Stimulated activated CD4-positive, alpha-beta T cell treated with anti-CD3 and anti-CD28 coated beads, Interleukin-12 subunit alpha, Interleukin-12 subunit beta, amount 100 ng/mL, for 24 hours (primary cell): ENCODE measurements at places on chromosomes 5 and 9.

DNA sequence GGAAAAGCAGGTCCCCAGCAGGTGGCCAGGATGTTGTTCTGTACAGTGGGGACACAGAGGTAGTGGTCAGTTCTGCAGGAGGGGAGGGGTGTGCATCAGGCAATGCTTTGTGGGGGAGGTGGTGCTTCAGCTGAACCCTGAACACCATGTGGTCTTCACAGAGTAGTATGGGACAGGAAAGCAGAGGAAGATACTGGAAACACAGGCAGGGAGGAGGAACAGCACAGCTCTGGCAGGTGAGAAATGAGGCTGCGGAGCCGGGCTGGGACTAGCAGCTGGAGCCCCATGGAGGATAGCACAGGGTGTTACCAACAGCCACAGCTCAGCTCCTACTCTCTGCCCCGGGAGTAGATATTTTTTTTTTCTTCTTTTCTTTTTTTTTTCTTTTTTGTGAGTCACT is 161.5 kb downstream of the ENTREP1 start:
- no peak for DNase-seq

DNA sequence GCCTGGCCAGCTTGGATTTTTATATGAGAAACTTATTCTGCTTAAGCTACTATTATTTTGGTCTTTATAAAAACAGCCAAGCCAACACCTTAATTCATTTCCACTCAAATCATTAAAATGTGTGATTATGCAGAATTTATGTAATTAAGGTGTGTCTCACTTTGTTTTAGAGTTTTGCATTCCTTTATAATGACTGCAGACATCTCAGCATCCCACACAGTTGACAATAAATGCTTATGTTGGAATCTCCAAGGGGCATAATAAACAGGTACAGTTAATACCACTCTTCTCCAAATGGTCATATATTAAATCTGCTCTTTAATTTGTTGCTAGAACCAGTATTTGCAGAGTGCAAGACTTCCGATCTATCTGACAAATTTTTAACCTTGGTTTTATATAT is 34.3 kb downstream of the ARL15 start:
- DNase-seq = no peak

GRCh38 chr9:91818647-91819403 is 131.2 kb downstream of the ROR2 start:
- no peak for DNase-seq

DNA sequence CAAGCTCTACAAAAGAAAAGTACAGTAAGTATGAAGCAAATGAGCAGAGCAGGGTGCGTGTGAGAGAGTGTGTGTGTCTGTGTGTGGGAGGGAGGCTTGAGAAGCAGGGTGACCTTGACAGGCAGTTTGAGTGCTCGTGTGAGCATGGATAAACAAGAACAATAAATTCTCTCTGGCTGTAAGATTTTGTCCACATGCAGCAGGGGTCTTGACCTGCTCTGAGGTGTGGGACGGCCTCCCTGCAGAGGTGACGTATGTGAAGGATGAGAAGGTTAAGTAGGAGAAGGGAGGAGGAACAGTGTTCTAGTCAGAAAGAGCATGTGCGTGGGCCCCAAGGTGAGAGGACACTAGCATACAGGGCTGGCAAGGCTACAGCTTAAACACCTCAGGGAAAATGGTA is 49.0 kb downstream of the SPTLC1 start:
- DNase-seq = no peak

DNA sequence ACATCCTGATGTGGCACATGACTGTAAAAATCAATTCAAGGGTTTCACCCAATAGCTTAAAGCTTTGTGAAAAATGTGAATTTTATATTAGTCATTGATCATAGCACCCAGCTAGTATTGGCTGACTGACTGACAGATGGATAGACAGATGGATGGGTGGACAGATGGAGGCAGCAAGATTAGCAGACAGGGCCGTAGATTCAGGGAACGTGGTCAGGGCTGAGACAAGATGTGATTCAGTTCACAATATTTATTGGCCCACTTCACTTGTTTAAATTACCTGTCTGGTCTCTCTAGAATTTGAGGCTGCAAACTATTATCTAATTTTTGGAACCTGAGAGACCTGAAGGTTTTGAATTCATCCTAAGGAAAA is 12.0 kb upstream of the PCSK5 start:
- no peak for DNase-seq

DNA sequence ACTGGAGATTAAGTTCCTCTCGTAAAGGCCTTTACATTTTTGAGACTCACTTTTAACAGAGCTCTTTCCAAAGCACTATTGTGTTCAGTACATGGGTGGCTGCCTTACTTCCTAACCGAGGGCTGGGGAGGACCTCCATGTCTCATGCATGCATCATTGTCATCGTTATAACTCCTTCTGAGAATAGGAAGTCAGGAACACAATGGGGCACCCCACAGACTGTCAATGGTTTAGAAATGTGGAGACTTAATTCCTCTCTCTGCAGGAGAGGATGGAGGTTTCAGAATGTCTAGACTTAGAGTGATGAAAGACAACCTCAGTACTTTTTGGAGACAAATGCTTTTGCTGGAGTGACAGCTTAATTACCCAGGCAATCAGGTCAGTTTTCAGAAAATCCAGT is 83.9 kb downstream of the PRLR start:
- no peak for DNase-seq

DNA sequence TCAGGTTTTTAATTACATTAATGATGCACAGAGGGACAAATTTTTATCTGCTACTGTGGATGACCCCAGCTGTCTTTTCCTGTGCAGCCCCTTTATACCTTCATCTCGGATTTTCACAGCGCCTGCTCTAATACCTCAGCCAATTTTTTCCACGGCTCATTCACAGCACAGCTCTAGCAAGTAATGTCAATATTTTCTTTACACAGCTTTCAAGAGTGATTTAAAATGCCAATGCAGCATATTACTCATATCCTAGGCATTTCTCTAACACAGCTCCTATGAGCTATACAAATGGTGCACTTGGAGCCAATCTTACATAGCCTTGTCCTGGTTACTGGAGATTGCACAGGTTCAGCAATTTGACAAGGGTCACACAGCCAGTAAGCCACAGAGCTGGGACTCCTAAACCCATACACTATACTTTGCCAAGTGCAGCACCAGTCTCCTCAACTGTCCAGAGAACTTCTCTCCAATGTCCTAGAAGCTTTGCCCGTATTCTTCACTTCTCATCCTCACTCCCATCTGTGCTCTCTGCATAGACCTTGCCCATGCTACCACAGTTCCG is 661.8 kb downstream of the DTWD2 start:
- DNase-seq = no peak

DNA sequence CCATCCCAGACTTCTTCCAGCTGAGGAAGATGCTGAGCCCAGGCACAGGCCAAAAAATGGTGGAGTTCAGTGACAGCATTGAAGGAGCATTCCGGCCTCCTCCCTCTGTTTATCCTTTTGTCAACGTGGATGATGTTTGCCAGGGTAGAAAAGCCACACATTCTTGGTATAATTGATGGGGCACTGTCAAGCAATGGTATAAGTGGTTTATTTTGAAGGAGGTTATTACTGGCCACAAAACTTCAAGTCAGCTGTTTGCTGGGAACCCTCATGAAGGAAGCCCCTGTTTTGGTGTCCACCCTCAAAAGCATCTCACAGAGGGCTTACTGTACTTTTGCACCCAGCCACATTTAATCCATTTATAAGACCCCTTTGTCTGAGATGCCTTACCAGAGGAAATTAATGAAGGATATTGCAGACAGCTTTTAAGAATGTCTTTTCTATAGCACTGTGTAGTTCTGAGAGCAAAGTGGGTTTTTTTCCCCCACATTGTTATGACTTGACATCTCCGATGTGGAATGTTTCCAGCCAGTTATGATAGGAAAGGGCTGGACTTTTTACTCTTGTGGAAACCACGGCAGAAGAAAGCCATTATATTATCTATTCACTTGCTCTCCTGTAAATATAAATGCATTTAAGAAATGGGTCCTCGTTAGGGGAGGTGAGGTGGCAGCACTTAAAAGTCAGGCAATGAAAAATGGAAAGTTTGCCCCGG is 95.5 kb upstream of the SPATA31D4 start:
- DNase-seq = no peak

GRCh38 chr5:165695796-165696195 is 2190.4 kb downstream of the MAT2B start:
- DNase-seq = no peak

GRCh38 chr9:130062750-130063149 is 9.0 kb downstream of the GPR107 start:
- DNase-seq = no peak

DNA sequence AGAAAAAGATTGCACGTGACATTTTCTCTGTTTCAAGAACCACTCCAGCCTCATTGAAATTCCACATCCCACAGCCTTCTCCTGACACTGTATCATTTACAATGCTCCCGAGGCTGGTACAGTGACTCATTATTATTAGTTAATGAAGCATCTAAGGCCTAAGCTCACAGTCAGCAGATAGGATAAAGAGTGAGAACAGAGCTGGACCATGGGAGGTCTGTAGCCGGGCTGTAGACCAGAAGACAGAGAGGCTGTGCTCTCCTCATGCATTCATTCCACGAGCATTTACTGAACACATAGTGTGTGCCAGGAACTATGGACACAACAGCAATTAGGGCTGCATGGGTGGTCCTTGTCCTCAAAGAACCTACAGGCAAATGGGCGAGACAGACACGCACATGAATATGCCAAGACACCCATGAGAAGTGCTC is 47.3 kb upstream of the GALNT10 start:
- no peak for DNase-seq

DNA sequence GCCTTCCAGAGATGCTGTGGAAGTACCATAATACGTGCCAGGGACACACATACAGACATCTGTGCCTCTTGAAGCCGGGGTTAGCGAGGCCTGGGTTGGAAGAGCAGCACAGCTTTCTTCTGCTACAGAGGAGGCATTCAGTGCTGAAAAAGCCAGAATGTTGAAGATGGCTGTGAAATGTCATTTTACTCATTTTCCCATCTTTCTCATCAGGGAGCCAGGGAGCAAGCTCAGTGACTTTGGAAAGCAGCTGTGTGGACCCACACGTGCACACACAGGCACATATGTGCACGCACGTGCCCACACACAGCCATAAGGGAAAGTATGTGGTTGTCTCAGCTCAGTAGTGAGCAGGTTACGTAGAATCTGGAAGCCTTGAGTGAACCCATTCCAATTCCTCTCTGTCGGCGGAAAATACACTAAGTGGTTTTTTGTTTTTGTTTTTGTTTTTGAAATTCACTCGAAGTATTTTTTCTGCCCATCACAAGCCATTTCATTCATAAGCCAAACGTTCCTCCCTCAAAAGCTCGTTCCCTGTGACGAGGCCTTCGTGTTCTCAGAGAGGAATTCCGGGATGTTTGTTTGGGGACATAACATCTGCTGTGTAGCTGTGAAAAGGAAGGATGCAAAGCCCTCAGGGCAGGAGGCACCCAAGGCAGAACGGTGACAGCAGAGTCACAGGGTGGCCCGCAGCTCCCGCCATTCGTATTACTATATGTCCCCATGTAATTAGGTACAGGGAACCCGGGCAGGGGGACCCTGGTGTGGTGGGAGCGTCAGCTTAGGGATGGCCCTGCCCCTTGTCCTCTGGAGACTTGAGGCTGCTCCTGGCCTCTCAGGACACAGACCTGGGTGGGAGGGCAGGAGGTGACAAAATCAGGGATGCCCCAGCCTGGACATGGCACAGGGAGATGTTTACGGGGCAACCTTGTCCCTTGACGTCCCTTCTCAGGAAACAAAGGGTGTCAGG is 29.0 kb upstream of the ANKRD33B start:
- no peak for DNase-seq

- DNase-seq = no peak
Observed at GRCh38 chr9:1400983-1401382, 350.8 kb downstream of the DMRT2 start.

DNA sequence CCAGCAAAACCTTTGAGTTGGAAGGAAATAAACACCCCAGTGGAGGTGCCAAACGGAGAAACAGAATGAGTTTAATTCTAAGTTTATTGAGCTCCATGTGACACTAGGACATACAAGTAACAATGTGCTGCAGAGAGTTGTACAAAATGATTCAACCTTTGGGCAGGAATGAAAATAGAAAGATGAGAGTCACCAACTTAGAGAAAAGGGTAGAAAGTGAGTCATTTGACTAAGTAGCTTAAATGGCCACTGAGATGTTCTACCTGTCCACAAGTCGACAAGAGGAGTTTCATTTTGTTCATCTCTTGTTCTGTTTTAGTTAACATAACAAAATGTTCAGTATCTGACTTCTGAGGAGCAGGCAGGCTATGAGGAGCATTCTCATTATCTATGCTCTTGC is 284.7 kb downstream of the NR2F1-AS1 start:
- no peak for DNase-seq

DNA sequence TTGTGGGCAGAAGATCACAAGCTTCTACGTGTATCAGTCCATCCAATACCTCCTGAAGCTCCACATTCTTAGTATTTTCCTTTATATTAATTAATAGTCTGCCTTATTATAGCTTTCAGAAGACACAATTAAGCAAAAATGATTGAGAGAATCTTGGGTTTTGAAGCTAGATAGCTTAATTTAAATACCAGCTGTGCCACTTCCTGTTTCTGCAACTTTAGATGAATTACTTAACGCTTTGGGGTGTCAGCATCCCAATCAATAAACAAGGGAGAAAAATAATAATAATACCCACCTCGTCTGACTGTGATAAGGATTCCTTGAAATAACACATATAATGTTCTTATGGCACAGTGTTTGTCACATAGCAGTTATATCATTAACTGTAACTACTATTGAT is 44.7 kb upstream of the HTR4 start:
- DNase-seq = no peak

DNA sequence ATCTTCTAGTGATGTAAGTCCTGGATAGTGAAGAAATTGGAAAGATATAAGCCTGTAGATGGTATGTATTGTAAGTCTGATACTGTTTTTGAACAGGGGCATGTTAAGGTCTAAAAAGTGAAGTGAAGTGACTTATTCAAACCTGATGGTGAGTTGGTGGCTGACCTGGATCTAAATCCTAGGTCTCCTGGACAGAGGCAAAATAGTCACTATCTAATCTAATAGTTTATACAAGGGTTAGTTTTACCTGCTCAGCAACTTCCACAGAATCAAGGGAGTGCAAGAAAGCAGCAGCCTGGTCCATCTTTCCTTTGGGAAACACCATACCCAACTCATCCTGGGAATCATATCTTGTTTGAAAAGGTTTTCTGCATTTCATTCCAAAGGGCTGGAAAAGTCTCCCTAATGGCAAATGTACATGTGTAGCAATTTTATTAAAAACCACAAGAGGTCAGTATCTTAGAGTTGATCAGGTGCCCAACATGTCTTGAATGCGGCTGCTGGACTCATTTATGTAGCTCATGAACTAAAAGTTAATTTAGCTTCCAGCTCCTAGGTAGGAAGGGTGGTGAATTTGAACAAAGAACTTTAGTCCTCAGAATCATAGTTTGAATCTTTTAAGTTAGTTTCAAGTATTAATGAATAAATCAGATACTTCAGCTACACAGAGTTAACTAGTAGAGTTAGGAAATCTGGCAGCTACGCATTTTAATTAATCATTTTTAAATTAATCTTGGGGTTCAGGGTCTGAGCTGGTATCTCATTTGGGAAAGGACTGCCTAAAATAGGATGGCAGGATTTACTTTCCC is 26.0 kb downstream of the SKP2 start:
- DNase-seq = no peak

DNA sequence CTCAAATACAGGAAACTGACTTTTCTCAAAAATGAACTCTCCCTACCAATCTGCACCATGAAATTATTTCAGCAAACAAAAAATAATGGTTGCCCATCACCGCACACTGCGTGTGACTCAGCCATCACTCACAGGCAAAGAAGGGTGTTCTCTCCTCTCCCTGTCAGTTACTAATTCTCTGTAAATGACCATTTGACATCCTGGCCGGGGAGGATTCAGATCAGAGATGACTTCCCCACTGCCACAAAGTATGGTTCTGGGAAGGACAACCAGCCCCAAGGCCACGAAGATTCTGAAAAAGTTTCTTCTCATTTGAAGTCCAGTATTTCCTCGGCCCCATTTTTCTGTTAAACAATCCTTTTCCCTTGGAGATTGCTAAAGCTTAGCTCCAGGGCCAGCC is 199.4 kb downstream of the AUH start:
- DNase-seq = no peak
